ENCODE measurements at places on chromosomes 16 and 17.

DNA sequence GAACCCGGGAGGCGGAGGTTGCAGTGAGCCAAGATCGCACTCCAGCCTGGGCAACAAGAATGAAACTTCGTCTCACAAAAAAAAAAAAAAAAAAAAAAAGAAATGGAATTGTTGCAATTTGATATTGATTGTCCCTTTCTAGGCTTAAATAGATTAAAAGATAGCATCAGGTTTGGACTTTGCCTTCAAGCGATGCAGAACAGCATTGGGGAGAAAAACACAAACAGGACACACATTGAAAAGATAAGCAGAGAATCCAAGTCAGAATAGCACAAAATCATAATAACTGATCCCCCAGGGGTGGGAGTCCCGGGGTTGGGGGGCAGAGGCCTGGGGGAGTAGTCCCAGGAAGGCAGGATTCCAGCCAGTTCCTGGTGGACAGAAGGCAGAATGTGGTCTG, 3.9 kb upstream of the CREBBP start:
- DNase-seq = no peak

GRCh38 chr17:64777415-64778239, 115.5 kb upstream of the SMURF2 start:
- DNase-seq = peak; percentile 37

GRCh38 chr16:84063980-84064379, 21.4 kb upstream of the SLC38A8 start:
- DNase-seq = no peak

- DNase-seq = no peak
These were observed 42.3 kb downstream of the IRX3 start for GRCh38 chr16:54244061-54244886.

DNA sequence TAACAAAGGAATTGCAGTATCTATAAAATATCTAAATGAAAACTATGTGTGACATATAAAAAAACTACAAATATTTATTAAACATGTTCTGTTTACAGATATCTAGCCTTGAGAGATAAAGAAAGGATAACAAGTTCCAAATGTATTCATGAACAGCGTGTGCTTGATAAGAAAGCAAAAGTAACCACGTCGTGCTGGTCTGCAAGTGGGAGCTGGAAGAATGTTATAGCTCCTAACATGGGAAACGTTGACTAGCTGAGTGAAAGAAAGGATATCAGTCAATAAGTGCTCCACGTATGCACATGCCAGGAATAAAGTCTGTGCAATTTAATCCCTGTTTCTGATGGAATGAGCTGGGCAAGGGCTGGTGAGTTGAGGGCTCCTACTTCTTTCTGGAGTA, 71.2 kb upstream of the CDYL2 start:
- no peak for DNase-seq

DNA sequence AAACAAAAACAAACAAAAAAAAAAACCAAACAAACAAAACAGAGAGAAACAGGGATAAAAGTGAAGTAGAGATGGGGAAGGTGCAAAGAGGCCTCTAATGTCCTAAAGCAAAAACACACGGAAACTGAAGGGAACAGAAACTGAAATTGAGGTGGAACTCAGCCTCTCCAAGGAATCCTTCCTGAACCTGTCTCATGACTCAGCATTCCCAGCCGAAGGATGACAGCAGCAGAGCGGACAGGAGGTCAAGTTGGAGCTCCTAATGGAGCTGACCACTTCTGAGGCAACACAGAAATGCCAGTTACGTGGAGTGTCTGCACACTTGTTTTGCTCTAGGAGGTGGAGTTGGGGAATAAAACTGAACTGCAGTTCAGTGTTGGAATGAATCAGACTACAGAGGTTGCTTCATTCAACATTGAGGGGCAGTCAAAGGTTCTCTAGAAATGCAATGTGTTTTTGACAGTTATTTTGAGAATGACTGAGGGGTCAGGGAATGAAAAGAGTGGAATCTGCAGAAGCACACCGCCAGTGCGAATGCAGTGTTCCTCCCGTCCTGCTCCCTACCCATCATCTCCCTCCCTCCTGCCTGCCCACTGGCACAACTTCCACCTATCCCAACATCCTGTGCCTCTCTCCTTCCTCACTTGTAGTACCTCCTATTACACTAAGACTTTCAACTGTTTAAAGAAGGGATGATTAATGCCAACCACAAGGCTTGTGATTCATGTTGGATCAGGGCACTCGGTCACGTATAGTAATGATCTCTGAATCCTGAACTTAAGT, 6.3 kb downstream of the UBE2O start:
- DNase-seq = no peak

DNA sequence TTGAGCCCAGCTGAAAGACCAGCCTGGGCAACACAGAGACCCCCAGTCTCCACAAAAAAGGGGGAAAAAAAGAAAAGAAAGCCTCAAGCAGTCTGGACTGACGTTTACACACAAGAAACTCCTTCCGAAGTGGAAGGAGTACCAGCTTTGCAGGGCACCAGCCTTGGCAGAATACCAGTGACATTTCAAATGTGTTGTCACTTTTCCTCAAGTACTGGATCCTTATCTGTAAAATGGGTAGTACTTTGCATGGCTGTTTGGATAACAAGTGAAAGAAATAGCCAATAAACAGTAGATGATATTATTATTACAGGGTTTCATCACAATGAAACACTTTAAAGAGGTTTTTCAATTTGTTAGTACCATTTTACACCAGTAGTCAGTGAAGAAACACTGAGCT, 14.2 kb downstream of the YWHAE start:
- DNase-seq = no peak

- no peak for DNase-seq
These were observed 32.7 kb downstream of the TLE7 start for GRCh38 chr16:71409011-71409775.

DNA sequence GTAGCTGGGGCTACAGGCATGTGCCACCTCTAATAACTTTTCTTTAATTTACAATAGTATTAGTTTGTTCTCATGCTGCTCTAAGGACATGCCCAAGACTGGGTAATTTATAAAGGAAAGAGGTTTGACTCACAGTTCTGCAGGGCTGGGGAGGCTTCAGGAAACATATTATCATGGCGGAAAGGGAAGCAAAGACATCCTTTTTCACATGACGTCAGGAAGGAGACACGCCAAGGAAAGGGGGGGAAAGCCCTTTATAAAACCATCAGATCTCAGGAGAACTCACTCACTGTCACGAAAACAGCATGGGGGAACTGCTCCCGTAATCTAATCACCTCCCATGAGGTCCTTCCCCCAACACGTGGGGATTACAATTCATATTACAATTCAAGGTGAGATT, 18.3 kb downstream of the IL4R start:
- DNase-seq = no peak

- no peak for DNase-seq
These were observed 37.8 kb downstream of the OR1D5 start for GRCh38 chr17:3025421-3026124.

- DNase-seq = peak; percentile 45
These were observed 338.0 kb downstream of the WWOX start for GRCh38 chr16:78437352-78437968.

DNA sequence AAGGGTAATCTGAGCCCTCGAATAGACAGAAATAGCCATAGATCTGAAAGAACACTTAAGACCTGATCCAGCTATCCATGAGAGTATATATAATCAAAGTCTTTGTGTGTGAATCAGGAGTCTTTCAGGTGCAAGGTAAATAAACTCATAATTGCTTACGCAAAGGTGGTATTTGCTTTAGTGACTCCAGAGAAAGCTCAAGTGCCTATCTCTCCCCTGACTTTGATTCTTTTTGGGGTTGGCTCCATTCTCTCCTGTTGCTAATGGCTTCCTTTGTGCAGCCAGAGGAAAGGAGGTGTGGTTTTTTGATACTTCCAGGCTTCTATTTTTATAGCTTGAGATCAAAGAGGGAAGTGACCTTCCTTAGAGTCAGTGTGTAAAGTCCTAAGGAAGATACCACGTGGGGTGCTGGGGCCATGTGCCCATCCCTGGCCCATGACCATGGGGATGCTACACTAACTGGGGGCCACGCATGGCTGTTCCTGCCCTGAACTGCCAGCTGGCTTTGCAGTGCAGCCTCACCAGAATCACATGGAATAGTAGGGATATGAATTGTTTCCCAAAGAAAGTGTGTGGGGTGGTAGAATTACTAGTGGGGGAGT, 45.8 kb downstream of the TENT4B start:
- DNase-seq = no peak

- DNase-seq = no peak
These were observed 11.0 kb downstream of the CSF3 start for GRCh38 chr17:40025991-40026815.

GRCh38 chr16:54585998-54586340, 299.4 kb upstream of the IRX3 start:
- no peak for DNase-seq

GRCh38 chr17:17628388-17629008, 37.0 kb upstream of the PEMT start:
- no peak for DNase-seq

- DNase-seq = peak; percentile 51
These were observed 17.7 kb downstream of the PSMD11 start for GRCh38 chr17:32461853-32462617.

GRCh38 chr17:39517224-39517623, 55.9 kb downstream of the CDK12 start:
- no peak for DNase-seq

DNA sequence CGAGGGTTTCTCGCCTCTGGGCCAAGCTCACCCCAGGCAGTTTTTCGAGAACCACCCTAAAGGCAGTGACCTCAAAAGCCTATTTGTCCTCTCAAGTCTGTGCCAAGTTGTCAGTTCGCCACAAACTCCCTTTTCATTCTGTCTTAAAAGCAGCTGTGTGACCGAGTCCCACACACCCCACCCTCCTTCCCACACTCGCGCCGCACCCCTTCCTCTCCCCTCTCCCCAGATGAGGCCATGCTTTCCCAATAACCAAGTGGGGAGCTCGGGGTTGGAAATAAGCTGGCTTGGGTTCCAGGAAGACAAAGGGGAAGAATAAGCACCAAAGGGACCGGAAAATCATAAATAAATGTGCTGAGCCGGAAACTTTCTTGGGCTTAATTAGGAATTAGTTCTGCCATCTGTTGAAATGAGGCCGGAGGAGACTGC, 36.7 kb downstream of the GRIN2C start:
- DNase-seq = peak; percentile 86

GRCh38 chr17:19569785-19570543, 36.3 kb downstream of the SLC47A1 start:
- no peak for DNase-seq

GRCh38 chr16:84056933-84057332, 14.3 kb upstream of the SLC38A8 start:
- no peak for DNase-seq

- peak; percentile 9 for DNase-seq
These were observed 25.0 kb downstream of the RMI2 start for GRCh38 chr16:11370084-11370931.

GRCh38 chr17:40912486-40913210, 24.8 kb downstream of the KRT23 start:
- DNase-seq = no peak

GRCh38 chr17:78896091-78896833, 6.7 kb downstream of the CEP295NL start:
- DNase-seq = peak; percentile 86

GRCh38 chr17:18860161-18860972, 2.4 kb downstream of the PRPSAP2 start:
- DNase-seq = no peak

GRCh38 chr17:7548585-7549400, at the start of gene TNFSF12:
TNFSF12 (plus strand) TSS chr17:7549058; CDS start chr17:7549154, 96 bp downstream.
- no peak for DNase-seq

GRCh38 chr17:20091174-20092029, 82.2 kb downstream of the SPECC1 start:
- no peak for DNase-seq

- DNase-seq = no peak
These were observed 31.5 kb upstream of the IRX6 start for GRCh38 chr16:55292491-55292890.

DNA sequence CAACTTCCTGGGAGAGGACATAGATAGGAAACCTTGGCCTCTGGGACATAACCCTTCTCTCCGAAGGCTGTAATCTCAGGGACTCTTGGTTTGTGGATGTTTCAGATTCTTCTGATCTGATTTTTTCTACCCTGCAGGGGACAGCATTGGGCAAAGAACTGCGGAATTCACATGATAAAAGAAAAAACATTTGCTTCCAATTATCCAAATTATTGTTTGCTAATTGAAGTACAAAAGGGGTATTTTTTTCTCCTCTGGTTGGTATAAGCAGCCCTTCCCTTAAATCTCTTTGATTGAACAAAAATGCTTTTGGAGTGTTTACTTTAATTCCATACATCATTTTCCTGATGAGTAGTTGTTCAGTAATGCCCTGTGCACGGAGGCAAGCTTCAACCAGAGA, 251.7 kb upstream of the IRX3 start:
- DNase-seq = no peak

Measured in pons (tissue), 1 donor.